ENCODE measurements at places on chromosomes 4 and X.

- peak; percentile 71 for DNase-seq
Observed at GRCh38 chr4:56434599-56435139, 746 bp downstream of the PPAT start.

- DNase-seq: no peak
Observed at GRCh38 chrX:37781814-37782213, 2.0 kb downstream of the CYBB start.

GRCh38 chrX:134167591-134168203 is 69.3 kb upstream of the CCDC160 start:
- DNase-seq: no peak

- no peak for DNase-seq
Observed at GRCh38 chr4:145830699-145831098, 107.9 kb downstream of the ZNF827 start.

DNA sequence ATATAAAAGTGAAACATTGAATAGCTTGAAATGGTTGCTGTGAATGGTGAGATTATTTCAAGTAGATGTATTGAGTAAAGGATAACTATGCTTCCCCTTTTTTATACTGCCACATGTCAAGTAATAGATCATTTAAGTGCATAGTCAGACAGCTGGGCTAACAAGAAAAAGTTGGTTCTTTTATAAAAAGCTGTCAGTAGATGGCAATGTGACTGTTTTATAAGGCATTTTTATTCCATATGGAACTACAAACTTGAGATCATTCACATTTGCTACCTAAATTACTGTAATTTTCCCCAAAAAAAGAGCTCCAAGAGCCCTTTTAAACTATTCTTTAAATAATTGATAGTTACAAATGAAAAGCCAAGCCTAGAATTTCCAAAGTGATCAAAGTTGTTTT is 831.0 kb downstream of the C4orf33 start:
- DNase-seq: peak; percentile 13
